Hematopoietic multipotent progenitor cell treated with erythropoietin and hydrocortisone succinate and interleukin-3 and kit ligand, for 6 days (in vitro differentiated cells): ENCODE measurements at places on chromosomes 7 and 10.

GRCh38 chr7:11792166-11792565 is 39.8 kb downstream of the THSD7A start:
- DNase-seq = no peak

- DNase-seq = no peak
These were observed 15.5 kb downstream of the AOAH start for GRCh38 chr7:36708767-36709166.

- DNase-seq = no peak
These were observed 77.1 kb upstream of the TRIL start for GRCh38 chr7:29035044-29035740.

DNA sequence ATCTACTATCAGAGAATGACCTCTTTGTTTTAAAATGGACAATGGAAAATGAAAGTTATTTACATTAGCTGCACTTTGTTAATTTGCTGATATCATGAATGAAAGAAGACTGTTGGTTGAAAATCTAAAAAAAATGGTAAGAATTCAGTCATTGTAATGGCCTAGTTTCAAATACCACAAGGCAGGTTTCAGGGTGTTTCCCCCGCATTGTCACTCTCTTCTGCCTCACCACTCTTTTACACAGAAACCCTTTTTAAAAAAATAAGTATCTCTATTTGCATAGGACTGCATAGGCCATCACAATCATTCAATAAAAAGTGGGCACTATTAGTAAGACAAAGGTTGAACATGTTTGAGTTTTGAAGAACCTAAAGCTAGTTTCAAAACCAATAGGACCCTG is 737.1 kb downstream of the INHBA start:
- no peak for DNase-seq

GRCh38 chr7:16265863-16266458 is 155.4 kb downstream of the CRPPA start:
- no peak for DNase-seq

- DNase-seq = no peak
These were observed 40.0 kb downstream of the CUX1 start for GRCh38 chr7:101857358-101857811.

DNA sequence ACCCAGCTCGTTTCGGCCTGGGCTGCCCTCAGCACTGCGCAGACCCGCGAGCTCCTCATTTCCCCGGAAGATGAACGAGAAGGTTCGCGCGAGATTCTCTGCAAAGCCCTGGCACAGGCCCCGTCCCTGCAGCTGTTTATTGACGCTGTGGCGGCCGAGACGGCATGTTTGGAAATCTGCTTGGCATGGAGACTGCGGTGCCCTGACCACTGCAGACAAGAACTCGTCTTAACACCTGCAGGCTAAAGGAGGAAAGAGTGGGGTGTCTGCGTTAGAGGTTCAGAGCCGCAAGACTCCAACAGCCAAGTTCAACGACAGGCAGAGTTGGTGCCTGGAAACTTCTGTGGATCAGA is 125.6 kb downstream of the DNAJB6 start:
- no peak for DNase-seq

DNA sequence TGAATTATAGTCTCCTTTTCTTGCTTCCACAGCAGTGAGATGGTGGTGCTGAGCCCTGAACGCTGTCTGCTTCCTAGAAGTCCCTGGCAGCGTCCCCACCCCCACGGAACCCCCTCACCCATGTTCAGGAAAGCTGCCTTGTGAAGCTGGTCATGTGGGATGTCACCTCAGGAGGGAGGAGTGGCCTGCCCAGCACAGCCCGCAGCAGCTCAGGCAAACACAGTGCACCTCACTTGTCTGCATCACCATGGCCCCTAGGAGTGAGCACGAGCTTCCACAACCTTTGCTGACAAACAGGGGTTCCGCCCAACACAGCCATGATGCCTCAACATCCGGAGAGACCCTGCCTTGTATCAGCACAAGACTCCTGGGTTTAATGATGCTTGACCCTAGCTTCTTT is 508.9 kb downstream of the RPS24 start:
- no peak for DNase-seq

DNA sequence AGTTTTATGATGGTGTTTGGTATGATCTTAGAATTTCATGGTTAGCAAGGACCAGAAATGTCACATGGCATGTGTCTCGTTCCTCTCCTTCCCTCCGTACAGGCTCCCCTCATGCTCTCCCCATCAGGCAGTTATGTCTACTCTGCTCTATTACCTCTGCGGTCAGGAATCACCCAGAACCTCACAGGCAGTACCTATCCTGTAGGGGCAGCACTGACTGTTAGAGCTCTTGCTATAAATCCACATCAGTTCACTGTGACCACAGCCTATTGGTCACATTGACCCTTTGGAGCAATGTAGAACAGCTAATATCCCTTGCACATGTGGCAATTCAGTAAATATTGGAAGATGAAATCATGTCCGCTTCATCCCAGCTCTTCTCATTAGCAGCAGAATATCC is 151.8 kb downstream of the WNT2 start:
- no peak for DNase-seq

- DNase-seq = no peak
These were observed 201.5 kb downstream of the LRMDA start for GRCh38 chr10:75632805-75633462.

DNA sequence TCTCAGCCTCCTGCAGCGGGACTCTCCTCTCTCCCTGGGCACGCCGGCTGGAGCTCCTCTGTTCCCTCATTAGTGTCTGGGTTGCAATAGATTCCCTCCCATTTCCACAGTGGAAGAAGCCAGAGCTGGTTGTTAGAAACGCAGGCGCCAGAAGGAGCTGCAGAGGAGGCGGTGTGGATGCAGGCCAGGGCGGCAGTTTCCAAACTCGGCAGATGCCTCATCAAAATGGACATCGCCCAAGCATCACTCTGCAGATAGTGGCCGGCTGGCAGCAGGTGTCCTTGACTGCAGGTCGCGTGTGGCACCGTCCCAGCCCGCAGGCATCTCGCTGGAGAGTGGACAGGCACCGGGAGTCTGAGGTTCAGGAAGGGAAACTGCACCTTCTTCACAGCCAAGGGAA is 201.8 kb downstream of the TCERG1L start:
- no peak for DNase-seq

GRCh38 chr10:89773081-89773480 is 71.7 kb downstream of the KIF20B start:
- no peak for DNase-seq

GRCh38 chr10:127118034-127118433 is 78.4 kb downstream of the INSYN2A start:
- no peak for DNase-seq

- no peak for DNase-seq
These were observed 108.7 kb downstream of the NRBF2 start for GRCh38 chr10:63241841-63242281.

- no peak for DNase-seq
These were observed 27.5 kb downstream of the SH2B2 start for GRCh38 chr7:102313997-102314780.

DNA sequence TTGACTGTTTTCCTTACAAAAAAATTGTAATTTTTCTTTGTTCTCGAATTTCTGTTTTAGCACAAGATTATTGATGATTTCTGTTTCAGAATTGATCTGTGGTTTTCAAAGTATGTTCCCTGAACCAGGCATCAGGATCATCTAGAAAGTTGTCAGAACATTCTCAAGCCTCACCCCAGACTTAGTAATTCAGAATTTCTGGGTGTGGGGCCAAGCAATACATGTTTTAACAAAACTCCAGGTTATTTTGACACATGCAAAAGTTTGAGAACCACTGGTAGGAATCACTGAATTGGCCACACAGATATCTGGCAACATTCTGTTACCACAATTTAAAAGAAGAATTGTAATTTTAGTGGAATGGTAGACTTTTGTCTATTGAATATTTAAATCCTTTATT is 1173.9 kb upstream of the LRRTM3 start:
- DNase-seq = no peak

DNA sequence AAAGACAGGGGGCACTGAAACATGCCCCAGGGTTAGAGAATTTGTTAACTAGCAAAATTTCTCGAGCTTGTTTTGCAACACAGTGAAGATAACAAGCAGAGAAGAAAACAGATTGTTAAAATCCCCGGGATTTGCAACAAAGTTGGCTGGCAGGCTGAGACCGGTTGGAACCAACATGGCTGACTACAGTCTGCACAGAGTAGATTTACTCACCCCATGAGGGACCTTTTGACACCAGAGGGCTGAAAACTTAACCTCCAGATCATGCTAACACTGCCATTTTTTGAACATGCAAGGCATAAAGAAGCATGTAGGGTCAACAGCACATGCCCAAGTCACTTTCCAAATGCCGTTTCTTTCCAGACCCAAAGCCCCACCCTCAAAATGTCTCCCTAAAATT is 95.2 kb upstream of the TMEM26 start:
- DNase-seq = no peak

- no peak for DNase-seq
These were observed 45.8 kb downstream of the C10orf143 start for GRCh38 chr10:130064783-130065182.

DNA sequence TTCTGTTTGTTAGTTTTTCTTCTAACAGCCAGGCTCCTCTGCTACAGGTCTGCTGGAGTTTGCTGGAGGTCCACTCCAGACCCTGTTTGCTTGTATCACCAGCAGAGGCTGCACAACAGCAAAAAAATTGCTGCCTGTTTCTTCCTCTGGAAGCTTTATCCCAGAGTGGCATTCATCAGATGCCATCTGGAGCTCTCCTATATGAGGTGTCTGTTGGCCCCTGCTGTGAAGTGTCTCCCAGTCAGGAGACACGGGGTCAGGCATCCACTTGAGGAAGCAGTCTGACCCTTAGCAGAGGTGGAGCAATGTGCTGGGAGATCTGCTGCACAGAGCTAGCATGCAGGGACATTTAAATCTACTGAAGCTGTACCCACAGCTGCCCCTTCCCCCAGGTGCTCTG is 26.7 kb upstream of the CROT start:
- no peak for DNase-seq

GRCh38 chr7:140857048-140857447 is 67.7 kb downstream of the BRAF start:
- DNase-seq = no peak

- DNase-seq = no peak
These were observed 7.4 kb downstream of the ADCYAP1R1 start for GRCh38 chr7:31059551-31059950.

DNA sequence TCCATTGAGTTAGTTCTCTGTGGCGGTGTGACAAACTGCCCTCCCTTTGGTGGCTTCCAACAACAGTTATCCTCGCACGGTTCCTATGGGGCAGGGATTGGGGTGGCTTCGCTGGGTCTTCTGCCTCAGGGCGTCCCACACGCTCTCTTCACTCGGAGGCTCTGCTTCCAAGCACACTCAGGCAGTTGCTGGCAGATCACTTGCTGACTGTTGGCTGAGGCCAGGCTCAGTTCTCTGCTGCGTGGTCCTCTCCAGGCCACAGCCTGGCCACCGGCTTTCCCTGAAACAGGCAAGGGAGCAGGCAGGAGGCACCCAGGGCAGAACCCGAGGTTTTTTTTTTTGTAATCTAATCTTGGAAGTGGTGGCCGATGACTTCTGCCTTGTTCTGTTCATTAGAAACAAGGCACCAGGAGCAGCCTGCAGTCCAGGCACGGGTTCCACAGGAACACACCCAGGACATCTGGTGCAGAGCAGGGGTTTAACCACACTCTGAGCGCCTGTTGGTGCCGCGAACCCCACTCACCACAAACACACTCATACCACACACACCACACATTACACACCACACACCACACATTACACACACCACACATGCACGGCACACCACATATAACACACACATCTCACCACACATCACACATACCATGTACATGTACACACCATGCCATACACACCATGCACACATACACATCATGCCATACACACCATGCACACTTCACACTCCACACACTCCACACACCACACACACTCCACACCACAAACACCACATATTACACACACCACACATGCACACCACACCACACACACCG is 112.2 kb downstream of the PTPN20 start:
- DNase-seq = peak; percentile 33

DNA sequence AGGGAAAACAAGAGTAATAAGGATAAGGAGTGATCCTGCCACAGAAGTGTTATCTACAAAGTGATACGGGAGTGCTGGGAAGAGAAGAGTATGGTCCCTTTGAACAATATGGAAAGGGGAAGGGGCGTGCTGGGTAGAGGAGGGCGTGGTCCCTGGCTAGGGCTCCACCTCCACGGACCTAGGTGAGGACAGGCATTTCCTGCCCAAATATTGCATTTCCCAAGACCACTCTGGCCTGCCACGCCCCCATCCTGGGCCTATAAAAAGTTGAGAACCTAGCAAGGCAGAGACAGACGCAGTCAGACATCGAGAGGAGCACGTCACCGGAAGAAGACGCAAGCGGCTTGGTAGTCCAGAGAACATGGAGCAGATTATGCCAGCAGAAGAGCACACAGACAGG is 22.8 kb downstream of the VSTM4 start:
- DNase-seq = no peak

- no peak for DNase-seq
These were observed 7.2 kb downstream of the CDK14 start for GRCh38 chr7:90603346-90603745.

DNA sequence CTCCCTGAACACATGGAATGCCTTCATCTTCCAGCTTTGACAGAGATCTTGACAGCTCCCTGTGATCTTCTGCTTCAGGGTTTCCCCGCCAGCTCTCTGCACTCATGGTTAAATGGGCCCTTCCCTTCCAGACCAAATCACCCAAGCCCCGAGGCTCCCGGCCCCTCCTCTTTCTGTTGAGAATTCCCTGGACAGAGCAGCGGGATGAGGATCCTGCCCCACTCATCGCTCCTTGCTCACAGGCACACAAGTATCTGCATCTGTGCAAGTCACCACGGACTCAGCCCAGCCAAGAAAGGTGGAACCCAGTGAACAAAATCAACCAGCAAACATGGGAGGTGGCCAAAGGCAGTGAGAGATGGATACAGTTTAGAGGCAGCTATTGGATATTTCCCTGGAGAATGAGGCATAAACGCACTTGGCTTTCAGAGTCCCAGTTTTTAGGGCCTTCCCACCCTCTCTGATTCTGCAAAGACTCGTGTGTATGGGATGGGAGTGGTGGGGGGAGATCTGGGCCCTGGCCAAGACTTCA is 37.7 kb upstream of the CXCL12 start:
- no peak for DNase-seq

DNA sequence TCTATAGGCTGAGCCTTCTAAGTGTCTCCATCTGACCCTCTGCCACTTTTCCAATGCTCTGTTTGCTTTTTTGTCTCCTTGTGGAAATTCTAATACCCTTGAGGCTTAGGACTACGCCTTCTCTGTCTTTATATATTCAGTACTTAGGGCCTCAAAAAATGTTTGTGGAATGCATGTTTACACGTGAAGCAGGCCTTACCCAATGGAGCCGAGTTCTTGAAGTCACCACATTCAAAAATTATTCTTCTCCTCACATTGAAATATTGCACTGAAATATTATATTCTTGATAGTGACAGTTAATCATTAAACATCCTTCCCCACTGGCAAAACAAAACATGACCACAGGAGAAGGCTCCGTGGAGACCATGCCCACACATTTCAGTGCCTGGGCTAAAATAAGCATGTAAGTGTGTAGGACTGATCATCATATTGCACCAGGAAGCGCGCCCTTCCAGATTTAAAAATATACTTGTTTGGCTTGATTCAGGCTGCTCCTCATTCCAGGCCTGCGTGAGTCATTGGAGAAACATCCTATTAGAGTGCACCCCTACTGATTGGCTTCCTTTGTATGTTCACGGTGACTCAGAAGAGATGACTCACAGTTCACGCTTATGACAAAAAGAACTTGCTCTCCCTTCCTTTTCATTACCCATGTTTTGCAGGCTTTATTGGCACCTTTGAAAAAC is 307.4 kb upstream of the AOAH start:
- peak; percentile 20 for DNase-seq

- no peak for DNase-seq
These were observed 321.1 kb downstream of the PARD3 start for GRCh38 chr10:34494012-34494411.

GRCh38 chr10:110600487-110601101 is 33.1 kb downstream of the SMC3 start:
- DNase-seq = peak; percentile 85
